ENCODE measurements at places on chromosomes 4 and X.

GRCh38 chrX:65821721-65822496, 154.5 kb downstream of the MSN start:
- no peak for DNase-seq

DNA sequence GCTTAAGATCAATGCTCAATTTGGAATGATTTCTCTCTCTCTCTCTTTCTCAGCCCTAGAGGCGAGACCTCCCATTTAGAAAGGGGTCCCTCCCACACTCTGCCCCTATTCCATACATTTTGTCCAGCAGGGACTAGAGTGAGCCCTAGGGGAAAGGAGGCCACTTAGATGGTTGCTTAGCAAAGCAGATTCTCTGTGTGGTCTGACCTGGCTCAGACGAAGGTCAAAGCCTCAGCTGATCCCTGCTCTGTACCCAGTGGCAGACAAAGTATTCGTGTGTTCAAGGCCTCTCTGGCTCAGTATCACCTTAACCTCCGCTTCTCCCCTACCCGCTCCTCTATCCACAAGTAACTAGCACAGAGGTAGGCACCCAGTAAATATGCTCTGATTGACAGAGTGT, 78.4 kb downstream of the HPRT1 start:
- no peak for DNase-seq

DNA sequence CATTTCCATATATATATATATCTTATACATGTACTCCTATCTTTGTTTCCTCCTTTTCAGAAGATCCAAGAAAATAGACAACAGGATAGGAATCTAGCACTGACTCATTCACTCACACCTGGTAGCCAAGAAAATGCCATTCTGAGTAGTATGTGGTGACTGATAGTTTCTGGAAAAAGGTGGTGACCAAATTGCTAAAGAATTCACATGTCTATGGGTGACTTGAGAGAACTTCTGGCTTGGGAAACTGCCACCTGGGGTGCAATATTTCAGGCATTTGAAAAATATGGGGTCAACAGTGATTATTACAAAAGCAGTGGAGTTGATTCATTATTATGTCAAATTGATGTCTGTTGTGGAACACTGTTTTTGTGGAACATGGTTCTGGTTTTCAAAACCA, 605.1 kb downstream of the PCDH18 start:
- no peak for DNase-seq

GRCh38 chrX:107659768-107660167, 31.5 kb downstream of the PRPS1 start:
- DNase-seq, result no peak

- DNase-seq, result no peak
Measured at GRCh38 chr4:7614350-7614949, 179.7 kb upstream of the PSAPL1 start.

DNA sequence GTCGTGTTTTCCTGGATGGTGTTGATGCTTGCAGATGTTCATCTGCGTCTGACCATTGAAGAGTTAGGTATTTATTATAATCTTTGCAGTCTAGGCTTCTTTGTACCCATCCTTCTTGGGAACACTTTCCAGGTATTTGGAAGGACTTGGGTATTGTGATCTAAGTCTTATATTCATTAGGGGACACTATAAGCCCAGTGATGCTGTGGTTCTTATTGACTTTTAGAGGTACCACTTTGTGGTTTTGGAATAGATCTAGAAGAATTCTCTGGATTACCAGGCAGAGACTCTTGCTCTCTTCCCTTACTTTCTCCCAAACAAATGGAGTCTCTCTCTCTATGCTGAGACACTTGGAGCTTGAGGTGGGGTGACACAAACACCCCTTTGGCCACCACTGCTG, 41.6 kb downstream of the AFM start:
- no peak for DNase-seq

GRCh38 chr4:76795243-76795642, 102.7 kb downstream of the SOWAHB start:
- no peak for DNase-seq

GRCh38 chr4:76624241-76624681, 189.2 kb downstream of the SHROOM3 start:
- peak; percentile 16 for DNase-seq

- DNase-seq, result no peak
Measured at GRCh38 chr4:121978172-121978516, 26.3 kb upstream of the TRPC3 start.

- DNase-seq, result no peak
Measured at GRCh38 chr4:94533405-94534223, 81.9 kb downstream of the PDLIM5 start.

DNA sequence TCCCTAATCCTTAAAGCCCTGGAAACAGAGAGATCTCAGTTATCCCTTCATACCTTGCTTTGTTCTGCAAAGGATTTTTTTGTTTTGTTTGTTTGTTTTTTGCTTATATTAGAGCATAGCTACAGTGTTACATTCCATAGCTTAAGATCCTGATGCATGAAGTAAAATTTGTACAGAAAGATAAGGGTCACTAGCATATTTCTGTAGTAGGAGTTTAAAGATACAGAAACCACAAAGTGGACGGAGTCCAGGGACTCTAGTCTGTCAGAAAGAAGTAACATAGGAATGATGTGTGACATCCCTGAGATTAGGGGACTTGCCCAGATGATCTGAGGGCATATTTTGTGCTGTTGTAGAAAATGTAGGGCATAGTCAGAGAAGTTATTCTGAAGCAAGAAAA, 151.9 kb upstream of the PLAC1 start:
- DNase-seq, result no peak

GRCh38 chr4:35695421-35695820, 548.9 kb downstream of the ARAP2 start:
- peak; percentile 8 for DNase-seq

DNA sequence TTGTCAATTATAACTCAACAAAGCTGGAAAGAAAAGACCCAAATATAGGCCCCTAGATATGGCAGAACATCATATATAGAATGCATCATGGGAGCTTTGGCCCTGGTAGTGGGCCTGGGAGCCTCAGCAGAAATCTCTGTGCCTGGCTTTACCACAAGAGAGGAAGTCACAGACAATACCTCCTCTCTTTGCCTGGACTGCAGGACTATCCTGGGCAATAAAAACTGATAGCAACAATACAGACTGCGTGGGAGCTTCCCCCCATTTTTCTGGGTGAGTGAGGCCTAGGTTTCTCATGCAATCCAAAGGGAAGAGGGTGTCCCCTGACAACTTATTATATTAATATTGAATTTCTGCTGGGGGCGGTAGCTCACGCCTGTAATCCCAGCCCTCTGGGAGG, 64.0 kb upstream of the NFKB1 start:
- DNase-seq, result no peak

DNA sequence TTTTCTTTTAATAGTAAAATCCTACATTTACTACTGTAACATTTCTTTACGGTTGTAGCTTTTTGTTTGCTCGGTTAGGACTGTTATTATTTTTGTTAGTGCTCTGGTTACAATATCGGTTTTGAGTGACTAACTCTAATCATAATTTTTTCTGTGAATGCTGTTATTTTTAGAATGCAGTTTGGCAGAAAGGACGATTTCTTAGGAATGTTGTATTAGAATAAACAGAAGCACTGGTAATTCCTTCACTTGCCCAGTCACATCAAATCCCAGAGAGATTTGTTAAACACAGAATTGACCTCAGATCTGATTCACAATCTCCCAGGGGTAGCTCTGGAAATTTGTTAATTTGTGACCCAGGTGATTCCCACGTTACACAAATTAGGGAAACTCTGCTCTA, 21.7 kb downstream of the DDIT4L start:
- no peak for DNase-seq

DNA sequence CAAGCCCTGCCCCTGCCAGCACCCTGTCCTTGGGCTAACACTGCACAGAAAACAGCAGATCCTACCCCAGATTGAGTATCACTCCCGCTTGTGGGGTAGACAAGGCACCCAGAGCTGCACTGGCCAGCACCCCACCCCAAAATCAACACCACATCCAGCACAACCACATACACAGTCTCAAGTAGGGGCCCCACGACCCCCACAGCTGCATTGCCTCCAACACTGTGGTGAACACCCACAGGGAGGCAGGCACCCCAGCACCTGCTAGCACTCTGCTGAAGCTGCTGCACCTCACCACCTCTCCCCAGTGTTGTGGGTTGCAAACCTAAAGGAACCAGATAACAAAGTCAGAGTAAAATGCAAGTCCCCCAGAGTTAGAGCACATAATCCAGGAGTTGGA, 589.9 kb downstream of the PCDH19 start:
- DNase-seq, result no peak

DNA sequence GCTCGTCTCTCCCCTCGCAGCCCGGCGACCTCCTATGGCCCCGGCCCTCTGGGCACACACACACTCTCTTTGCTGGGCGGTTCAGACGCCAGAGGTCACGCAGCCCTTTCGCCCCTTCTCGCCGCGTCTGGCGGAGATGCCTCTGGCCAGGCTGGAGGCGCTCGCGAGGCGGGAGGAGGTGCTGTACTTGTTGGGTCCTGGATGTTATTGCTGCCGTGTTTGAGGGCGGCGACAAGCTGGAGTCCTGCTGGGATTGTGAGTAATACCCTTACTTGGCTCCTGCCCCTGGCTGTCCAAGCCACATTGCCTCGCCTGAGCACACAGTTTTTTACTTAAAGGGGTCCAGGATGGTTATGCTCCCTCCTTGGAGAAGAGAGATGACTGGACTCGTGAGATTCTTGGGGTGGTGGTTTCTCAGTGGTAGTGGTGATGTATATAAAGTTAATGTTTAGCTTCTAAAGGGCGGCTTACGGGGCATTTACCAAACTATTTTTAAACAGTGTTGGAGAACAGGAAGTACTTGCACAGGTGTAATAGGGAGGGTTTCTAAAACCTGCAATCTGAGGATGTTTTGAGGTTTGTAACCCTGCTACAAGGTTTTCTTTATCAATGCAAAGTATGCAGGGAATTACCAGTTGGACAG, 572 bp downstream of the USP53 start:
- DNase-seq, result peak; percentile 94

- peak; percentile 79 for DNase-seq
Measured at GRCh38 chr4:188032170-188032569, 36.6 kb downstream of the ZFP42 start.

GRCh38 chrX:109990582-109991276, 12.2 kb upstream of the TMEM164 start:
- no peak for DNase-seq

DNA sequence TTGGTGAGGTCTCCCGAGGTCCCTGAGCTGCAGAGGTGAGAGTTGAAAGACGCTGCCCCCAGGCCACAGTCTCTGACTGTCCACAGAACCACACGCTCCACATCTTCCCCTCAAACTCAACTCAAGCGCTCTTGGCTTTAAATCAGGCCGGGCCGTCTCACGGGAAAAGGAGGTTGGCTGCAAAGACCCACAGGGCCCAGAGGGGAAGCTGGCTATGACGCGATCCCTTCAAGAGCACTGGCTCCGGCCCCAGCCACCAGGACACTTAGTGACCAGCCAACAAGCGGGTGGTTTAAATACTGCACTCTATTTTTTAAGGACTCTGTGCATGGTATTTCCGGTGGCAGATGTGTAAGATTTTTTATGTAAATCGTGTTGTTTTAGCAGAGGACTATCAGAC, 19.9 kb downstream of the LRPAP1 start:
- DNase-seq, result no peak

DNA sequence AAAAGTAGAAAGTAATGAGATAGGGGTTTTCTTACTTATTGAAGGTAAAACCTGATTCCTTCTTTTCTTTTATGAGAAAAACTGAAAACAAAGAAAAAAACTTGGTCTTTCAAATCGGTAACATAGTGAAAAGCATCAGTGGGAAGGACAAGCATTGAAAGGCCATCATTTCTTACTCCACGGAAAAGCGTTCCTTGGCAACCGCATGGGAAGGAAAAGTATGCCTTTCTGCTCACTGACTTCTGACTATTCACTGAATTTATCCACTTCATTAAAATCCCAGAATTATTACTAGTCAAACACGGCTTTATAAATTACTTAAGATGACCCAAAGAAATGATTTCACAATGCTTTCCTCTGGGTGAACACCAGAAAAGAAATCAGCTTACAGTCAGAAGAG, 646.7 kb downstream of the TLL1 start:
- DNase-seq, result no peak

DNA sequence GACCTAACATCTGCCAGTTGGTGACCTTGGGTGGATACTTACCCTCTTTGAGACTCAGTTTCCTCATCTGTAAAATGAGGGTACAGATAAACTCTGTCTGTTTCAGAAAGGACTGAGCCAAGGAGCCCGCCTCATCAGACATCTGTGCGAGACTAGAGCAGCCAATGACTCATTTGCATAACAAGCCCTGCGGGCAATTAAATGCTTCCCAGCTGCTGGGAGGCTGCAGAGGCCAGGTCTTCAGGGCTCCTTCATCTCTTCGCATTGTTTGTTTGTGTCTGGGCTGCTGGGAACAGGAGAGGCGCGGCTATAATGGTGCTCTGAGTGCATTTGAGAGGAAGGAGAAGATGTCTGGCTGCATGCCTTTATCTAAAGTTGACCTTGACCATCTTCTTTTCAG, 85.0 kb downstream of the ADRA2C start:
- peak; percentile 54 for DNase-seq

GRCh38 chrX:108438110-108438623, at the start of gene COL4A6:
Gene COL4A6 (minus strand): TSS chrX:108438422. CDS start chrX:108438196, 226 bp downstream.
- DNase-seq, result peak; percentile 72

DNA sequence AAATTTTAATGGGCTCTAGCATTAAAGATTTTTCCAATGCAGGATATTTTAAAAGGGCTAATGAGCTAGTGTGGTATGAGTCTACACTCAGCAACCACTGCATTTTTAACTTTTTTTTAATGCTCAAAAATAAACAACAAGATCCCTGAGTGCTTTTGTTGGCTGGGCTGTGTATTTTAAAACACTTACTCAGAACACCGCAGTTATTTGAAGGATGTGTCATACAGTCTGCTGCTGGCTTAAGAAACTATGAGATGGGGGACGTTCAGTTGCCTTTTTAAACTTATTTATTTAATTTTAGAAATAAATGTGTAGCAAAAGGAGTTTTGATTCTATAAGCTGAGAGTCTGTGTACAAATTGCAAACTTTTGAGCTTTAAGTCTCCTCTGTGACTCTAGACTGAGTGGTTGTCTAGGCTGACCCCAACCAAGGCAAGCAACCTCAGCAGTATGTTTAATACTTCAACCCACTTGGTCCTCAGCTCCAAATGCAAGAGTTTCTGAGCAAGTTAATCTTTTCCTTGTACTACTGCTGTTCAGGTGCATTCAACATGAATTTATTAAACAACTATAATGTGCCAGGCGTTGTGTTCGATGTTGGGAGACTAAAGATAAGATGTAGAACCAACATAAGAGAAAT, 278.6 kb upstream of the DIPK2B start:
- DNase-seq, result no peak

- no peak for DNase-seq
Measured at GRCh38 chr4:177100307-177100706, 209.4 kb upstream of the NEIL3 start.

GRCh38 chrX:23662853-23663252, 4.4 kb upstream of the PRDX4 start:
- DNase-seq, result no peak

DNA sequence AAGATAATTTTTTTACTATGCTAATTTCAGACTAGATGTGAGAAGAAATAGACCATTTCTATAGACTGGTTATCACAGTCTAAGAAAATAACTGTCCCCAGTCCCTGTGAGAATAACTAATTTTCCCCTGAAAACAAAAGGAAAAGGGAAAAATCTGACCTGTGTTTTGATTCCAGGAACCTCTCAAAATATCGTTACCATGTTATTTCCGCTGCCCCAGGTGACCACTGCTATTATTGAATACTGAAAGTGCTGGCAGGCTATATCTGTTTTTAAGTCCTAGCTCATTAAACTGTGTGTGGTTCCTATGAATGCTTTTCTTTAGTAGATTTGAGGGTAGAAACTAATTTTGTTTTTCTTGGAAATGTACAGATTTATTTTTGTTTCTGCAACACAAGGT, 83.6 kb downstream of the GAB1 start:
- DNase-seq, result no peak

- no peak for DNase-seq
Measured at GRCh38 chr4:59904331-59904730, 1295.8 kb upstream of the ADGRL3 start.

GRCh38 chr4:42596918-42597317, 60.0 kb downstream of the ATP8A1 start:
- DNase-seq, result no peak

Data from neural progenitor cell (in vitro differentiated cells).